Activated T-helper 9 cell treated with anti-CD3 and anti-CD28 coated beads, Interleukin-2, amount 50 U/mL, for 16 hours (primary cell): ENCODE measurements at places on chromosomes 7 and 10.

- DNase-seq = no peak
These were observed 516.4 kb upstream of the ZMIZ1 start for GRCh38 chr10:78552261-78552811.

- DNase-seq = no peak
These were observed 36.9 kb downstream of the AKR1B1 start for GRCh38 chr7:134422008-134422407.

- peak; percentile 9 for DNase-seq
These were observed 191.2 kb upstream of the PRSS1 start for GRCh38 chr7:142557971-142558582.

DNA sequence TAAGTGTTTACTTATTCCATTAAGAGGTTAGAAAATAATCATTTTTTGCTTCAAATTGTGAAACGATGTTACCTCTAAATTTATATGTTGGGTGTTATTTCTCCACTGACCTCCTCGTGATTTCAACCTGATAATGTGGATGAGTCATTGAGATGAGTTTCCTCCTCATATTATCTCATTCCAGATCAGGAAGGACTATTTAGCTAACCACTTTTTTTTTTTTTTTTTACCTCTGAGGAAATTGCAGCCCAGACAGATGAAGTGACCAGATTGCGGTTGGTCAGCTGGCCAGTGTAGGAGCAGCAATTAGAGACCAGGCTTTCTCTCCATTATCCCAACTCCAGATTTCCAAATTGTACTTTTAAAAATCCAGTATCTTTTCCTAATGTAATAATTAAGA lies 248.7 kb downstream of the FZD1 start:
- no peak for DNase-seq

DNA sequence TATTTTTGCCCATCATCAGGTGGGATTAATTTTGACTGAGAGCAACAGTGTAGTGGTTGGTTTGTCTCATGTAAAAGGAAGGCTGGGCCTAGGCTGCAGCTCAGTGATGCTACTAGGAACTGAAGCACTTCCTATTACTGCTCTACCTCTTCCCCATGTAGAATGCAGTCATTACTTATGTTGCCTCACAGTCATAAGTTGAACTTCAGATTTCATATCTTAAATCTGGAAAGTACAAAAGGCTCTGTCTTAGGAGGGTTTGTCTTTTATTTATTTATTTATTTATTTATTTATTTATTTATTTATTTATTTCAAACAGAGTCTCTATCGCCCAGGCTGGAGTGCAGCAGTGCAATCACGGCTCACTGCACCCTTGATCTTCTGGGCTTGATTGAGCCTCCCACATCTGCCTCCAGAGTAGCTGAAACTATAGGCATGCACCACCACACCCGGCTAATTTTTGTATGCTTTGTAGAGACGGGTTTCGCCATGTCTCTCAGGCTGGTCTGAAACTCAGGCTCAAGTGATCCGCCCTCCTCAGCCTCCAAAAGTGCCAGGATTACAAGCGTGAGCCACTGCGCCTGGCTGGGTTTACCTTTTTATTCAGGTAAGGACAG lies 721.7 kb upstream of the GALNT17 start:
- DNase-seq = no peak

GRCh38 chr10:113520690-113521474 lies 32.0 kb upstream of the HABP2 start:
- DNase-seq = no peak

GRCh38 chr7:124764847-124765400 lies 668 bp downstream of the GPR37 start:
- no peak for DNase-seq

DNA sequence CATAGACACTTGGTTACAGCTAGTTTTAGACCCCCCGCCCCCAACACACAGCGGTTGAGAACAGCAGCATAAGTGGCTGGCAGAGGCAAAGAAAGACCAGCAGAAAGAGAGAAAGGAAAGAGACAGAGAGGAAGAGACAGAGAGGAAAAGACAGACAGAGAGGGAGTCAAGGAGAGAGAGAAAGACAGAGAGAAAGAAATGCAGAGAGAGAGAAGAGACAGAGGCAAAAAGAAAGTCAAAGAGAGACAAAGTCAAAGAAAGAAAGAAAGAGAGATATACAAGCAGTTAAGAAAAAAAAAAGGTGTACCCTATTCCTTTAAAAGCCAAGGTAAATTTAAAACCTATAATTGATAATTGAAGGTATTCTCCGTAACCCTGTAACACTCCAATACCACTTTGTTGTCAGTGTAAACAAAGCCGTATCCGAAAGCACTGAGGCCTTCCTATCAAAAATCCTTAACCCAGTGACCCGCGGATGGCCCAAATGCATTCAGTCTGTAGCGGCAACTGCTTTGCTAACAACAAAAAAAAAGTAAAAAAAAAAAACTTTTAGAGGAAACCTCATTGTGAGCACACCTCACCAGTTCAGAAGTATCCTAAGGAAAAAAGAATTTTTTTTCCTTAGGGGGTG lies 11.9 kb upstream of the SLC12A9 start:
- no peak for DNase-seq

DNA sequence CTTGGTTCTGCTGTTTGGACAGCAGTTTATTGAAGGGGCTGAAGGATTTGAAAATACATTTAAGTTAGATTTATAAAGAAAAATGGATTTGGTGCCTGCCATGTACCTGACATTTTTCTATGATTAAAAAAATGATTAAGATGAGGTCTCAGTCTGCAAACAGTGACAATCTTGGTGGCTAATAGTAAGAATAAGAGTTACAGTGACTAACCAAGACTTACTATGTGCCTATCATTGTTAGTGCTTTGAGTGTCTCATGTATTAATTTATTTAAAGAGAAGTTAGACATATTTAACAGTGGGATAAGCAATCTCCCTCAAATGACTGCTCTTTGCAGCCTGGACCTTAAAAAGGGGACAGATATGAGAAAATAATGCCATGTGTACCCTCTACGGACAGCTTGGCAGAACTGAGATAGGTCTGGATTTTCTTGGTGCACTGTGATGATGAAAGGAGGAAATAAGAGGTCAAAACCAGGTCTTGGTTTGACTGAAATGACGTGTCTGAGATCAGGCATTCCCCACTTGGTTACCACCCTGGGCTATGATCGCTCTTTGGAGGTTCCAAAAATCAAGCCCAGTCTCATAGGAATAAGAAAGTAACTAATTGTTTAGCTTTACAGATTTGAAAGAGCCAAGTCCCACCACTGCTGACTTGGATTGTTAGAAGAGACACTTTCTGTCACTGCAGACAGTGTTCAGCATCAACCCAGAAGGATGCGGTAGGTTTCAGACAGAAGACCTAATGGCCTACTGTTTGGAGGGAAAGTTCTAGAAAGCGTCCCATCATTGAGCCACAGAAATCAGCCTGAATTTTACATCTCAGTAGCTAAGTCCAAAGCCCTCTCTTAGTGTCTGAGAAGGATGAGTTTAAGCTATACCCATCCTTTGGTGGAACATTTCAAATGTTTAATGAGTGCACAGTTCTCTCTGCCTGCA lies 2.1 kb downstream of the CASP7 start:
- DNase-seq = peak; percentile 14

- no peak for DNase-seq
These were observed 45.1 kb downstream of the TMEM26 start for GRCh38 chr10:61408105-61408504.

DNA sequence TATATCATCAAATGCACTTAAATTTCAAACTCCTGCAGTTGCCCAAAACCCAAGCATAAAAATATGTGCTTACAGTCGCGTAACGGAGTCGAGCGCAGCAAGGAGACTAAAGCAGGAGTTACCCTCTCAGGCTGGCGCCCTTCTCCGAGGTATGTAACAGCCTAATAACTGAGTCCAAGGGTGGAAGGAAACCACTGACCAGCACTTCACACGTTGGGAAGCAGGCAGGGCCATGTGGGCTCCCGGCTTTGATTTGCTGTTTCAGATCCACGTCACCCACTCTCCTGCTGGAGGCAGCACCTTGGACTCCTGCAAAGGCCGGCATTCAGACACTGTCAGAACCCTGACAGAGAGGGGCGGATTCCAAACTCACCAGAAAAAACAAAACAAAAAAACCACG lies 123.8 kb downstream of the DIP2C start:
- no peak for DNase-seq

GRCh38 chr10:60975716-60976115 lies 31.7 kb upstream of the RHOBTB1 start:
- DNase-seq = no peak

GRCh38 chr10:7768417-7768816 lies 19.4 kb downstream of the KIN start:
- DNase-seq = no peak

GRCh38 chr10:47366731-47367460 lies 17.2 kb downstream of the ZNF488 start:
- no peak for DNase-seq
